Fibroblast of mammary gland (primary cell): ENCODE measurements at places on chromosomes 7 and 10.
A peak's percentile ranks its signal among the peaks of the same experiment; 100 is the strongest.

DNA sequence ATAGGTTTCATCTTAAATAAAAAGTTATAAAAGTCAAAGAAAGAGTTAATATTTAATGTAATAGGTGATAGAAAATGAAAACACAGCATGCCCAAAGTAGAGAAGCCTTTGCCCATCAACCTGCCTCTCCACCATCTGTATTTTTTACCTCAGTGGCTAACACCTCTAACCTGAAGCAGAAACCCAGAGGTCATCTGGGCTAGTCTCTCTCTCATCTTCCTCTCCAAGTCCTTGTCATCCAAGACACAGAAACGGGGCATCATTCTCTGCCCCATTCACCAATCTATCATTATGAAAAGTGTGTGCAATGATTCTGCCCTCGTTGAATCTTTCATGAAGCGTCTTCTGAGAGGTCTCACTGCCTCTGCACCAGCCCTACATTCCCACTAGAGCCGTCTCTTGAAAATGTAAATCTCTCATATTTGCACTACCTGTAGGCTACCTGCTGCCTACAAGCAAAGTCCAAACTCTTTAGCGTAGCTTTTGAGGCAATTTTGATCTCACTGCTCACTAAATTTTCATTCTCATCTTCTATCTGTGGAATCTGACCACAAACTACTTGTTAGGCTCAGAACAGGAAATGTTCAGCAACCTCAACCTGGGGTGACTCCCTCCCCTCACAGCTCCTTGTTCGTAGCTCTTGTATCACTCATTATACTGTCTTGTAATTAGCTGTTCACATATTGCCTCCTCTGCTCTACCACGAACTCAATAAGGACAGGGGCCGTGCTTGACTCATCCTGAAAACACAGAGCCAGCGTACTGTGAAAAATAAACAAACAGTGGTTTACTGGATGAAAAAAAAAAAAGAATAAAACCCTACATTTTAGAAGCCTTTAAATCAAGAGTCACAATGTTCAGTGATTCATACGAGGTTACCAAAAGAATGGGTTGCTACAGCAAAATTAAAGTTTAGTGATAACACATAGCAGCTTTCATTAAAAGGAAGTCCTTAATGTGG is 83.1 kb downstream of the CTNNA3 start:
- peak; percentile 30 for DNase-seq

DNA sequence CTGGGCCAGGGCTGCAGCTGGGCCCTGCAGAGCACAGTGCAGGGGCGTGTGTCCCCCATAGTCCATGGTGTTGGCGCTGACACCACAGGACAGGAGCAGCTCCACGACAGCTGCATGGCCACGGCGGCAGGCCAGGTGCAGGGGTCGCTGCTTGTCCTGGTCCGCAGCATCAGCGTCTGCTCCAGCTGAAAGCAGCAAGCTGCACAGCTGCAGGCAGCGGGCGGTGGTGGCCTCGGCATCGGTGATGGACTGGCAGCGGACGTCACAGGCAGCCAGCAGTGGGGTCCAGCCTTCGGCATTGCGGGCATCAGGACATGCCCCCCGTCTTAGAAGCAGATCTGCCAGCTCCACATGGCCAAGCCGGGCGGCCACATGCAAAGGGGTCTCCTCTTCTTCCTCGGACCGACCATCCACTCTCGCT is 6.0 kb downstream of the ASB10 start:
- DNase-seq, result no peak

DNA sequence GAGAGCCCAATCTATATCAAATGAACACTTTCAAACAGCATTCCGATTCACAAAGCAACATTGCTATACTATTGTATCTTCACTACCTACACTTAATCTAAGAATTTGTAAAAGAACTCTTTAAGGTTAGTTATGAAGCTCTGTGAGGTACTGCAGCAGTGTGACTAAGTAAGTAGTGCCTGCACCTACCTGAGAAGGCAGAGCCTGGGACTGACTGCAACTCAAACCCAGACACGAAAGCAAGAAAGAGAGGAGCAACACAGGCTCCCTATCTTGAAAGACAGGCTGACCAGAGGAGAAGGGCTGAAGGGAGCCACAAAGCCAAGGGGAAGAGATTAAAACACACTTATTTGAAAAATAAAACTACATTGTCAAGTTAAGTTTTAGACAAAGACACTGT is 160.1 kb downstream of the GLI3 start:
- DNase-seq, result no peak

DNA sequence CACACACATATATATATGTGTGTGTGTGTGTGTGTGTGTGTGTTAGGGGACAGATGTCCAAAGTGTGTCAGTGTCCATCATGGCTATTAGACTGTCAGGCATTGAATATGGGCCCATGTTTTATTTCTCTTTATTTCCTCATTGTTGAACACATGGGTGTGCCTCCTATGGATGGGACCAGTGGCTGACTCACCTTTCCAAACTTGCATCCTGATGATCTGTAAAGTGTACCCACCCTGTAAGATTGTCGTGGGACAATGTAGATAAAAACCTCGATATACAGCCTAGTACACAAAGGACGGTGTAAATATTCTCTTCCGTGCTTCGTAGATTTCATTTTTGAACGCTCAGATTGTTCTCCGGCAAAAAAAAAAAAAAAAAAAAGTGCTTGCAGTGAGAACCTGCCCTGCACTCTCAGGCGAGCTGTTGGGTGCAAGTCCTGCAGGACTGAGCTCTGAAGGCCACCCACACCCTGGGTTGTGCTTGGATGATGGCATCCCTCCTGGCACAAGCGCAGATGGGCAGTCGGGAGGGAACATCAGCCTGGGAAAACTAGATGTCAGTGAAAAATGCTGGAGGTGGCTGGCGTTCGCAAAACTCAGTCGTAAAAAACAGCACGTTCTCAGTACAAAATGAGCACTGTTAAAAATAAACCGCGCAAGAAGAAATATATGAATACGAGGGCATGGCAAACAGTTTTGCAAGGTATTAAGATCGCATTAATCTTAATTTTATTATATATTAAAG is 166.9 kb downstream of the CUX1 start:
- DNase-seq, result no peak

GRCh38 chr10:114346176-114347031 is 57.9 kb downstream of the AFAP1L2 start:
- DNase-seq, result no peak

DNA sequence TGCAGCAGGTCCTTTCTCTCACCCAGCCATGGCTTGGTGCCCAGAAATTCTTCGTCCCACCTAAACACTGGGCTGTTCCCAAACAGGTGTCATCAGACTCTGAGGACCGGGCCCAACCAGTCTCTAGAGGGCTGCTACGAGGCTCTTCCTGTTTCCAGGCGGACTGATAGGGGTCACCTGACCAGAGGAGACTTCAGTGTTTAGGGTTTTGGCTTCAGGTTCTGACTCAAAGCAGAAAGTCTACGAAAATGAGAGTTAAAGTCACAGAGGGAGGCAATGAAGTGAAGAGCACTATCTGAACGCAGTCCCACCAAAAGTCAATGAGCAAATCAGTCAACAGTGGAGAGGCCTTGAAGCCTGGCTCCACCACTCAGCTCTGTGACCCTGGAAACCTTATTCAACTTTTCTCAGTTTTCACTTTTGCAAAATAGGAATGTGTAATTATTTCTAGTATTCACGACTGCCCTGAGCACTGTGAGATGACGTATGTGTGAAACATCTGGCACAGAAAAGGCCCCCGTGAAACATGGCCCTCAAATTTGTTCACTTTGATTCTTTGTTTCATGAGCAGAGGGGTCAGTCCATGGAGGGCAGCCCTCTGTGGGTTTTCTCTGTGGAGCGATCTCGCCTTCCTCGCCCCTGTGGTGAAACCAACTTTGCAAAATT is 189.9 kb upstream of the PDE1C start:
- no peak for DNase-seq

DNA sequence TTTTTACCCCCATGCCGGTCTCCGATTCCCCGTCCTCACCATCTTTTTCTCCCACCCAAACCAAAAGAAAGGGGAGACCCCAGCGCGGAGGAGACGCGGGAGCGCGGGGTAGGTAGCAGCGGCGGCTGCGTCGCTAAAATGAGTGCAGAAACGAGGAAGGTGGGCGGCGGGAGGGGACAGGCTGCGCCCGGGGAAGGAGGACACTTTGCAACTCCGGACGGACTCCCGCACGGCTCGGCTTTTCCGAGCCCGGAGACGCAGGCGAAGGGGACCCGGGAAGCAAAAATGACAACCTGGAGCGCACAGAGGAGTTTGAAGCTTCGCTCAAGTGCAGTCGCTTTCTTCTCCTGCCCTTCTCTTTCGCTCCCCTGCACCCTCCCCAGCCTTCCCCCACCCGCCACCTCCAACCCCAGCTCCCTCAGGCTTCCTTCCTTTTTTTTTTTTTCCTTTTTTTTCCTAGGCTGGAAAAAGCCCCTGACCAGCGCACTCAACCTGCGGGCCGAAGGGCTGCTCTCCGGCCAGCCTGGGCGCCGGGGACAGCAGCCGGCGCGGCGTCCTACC is 453 bp downstream of the SFMBT2 start:
- peak; percentile 12 for DNase-seq

DNA sequence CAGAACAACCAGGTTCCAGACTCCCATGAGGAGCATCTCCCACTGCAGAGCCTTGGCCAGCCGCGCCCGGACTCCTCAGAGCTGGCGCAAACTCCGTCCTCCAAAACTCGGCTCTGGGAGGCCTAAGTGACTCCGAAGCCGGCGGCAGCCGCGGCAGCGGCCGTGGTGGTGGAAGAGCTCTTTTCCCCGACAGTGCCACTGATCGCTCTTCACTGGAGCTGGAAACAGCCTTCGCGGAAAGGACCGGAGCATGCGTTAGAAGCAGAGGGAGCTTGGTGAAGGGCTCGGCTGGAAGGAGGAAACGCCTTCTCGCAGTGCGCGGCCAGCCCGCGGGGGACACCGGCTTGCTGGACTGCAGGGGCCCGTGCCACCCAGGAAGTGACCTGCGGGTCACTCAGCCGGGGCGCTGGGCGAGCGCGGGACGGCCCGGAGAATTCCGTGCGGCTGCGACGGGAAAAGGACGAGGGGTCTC is 5.0 kb upstream of the HOXA13 start:
- DNase-seq, result peak; percentile 25

DNA sequence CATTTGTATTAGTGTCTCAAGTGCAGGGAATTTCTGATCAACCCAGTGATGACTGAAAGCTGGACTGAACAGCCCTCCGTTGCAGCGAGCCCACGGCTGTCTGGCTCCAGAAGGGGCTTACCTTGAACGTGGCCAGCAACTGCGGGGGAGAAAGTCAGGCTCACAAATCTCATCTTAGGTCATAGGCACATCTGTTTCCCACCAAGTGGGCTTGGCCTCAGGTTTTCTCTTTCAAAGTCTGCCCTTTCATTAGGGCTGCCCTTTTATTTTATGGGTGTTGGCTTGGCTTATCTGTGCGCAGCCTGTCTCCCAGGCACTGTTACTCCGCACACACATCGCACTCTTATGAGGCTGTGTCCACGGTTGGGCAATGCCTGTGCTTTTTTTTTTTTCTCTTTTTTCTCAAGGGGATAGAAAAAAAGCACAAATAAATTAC is 178.0 kb downstream of the JCAD start:
- DNase-seq, result peak; percentile 72

GRCh38 chr10:132593389-132593788 is 55.8 kb downstream of the INPP5A start:
- DNase-seq, result no peak

GRCh38 chr10:36783400-36783799 is 342.0 kb upstream of the ANKRD30A start:
- DNase-seq, result no peak

GRCh38 chr7:95157381-95157780 is 167.0 kb downstream of the PON1 start:
- no peak for DNase-seq

- no peak for DNase-seq
Observed at GRCh38 chr10:76563286-76563685, 1074.3 kb downstream of the KCNMA1 start.

DNA sequence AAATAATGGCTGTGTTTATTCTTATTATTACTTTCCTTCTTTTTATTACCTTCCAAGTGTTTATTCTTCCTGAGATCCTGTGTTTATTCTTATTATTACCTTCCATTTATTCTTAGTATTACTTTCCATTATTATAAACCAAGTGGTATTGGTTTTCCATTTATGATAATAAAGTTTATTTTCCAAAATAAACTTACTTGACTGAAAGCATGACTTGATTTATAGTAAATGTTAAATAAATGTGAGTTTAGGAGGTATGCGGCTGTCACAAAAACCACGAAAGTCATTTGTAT is 20.2 kb downstream of the WIPF3 start:
- DNase-seq, result no peak

DNA sequence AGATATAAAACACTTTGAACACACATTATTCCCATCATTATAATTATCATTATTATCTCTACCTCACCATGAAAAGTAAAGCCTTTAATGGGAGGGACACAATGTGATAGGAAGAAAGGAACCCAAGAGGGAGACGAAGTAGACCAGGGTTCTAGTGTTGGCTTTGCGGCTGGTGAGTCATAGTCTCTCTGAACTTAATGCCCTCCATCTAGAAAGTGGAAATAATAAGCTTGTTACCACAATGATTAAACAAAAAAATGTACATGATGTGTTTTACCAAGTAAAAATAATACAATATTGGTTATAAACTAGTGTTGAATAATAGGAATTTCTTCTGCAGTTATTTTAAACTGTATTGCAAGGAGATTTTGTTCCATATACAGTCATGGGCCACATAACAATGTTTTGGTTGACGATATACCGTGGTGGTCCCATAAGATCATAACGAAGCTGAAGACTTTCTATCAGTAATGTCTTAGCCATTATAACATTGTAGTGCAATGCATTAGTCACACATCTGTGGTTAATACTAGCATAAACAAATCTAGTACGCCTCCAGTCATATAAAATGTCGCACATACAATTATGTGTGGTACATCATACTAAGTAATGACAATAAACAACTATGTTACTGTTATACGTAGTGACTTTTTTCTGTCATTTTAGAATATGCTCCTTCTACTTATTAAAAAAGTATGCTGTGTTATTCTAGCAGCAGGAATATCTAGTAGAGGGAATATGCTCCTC is 450.6 kb upstream of the SORCS1 start:
- DNase-seq, result peak; percentile 40

- DNase-seq, result no peak
Observed at GRCh38 chr7:136326045-136326609, 349.0 kb upstream of the MTPN start.

DNA sequence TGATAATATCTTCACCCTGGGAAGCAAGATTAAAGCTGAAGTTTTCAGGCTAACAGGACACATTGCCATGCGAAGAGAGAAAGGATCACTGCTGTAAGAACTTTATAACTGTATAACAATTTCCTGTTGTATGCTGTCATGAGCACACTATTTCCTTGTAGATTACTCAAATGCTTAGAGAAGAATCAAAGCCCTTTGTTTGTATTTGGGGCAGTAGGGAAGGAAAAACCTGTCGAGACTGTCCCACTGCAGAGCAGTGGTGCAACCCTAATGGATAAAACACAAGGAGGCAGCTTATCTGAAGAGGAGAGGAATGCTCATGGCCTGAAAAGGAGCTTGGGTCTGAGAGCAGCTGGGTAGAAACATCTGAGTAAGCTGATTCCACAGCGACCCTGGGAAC is 327.7 kb upstream of the NPSR1 start:
- no peak for DNase-seq
